AG09309 (cell line): ENCODE measurements at places on chromosomes 16 and 17.

GRCh38 chr17:11742886-11743285 is 144.6 kb downstream of the DNAH9 start:
- no peak for DNase-seq

DNA sequence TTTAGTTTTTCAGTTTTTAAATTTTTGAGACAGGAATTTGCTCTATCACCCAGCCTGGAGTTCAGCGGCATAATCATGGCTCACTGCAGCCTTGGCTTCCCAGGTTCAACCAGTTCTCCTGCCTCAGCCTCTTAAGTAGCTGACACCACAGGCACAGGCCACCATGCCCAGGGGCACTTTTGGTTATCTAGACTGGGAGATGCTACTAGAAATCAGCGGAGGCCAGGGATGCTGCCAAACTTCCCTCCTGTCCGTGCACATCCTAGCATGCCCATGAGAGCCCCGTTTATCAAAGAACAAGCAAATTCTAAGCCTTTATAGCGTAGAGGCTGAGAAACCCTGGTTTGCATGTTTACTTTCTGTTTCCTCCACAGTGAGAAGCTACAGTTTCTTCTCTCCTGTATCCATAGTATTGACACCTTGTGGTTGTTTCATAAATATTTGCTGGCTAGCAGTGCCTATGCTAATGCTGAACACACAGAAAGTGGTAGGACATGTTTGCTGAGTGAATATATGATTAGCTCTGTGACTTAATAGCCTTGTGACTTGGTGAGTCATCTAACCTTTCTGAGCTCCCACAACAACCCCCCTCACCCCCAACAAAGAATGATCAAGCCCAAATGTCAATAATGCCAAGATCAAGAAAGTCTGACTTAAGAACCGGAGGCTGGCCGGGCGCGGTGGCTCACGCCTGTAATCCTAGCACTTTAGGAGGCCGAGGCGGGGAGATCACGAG is 39.2 kb upstream of the MAF start:
- DNase-seq = no peak

DNA sequence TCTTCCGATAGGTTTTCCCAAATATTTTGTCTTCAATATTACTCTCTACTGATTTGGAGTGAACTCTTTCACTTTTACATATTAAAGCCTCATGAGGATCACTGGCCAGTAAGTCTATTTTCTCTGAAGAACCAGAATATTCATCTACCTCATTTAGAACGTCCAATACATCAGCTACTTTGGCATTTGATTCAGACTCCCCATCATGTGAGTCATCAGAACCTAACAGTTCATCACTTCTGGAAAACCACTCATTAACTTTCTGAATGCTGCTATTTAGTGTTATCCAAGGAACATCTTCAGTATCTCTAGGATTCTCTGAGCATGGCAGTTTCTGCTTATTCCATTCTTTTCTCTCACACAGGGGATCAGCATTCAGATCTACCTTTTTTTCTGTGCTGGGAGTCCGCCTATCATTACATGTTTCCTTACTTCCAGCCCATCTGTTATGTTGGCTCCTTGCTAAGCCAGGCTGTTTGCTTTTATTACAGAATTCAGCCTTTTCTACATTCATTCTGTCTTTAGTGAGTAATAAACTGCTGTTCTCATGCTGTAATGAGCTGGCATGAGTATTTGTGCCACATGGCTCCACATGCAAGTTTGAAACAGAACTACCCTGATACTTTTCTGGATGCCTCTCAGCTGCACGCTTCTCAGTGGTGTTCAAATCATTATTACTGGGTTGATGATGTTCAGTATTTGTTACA is 30.9 kb downstream of the BRCA1 start:
- DNase-seq = peak; percentile 53

GRCh38 chr17:49556223-49556943 is 19.3 kb upstream of the NXPH3 start:
- DNase-seq = no peak

DNA sequence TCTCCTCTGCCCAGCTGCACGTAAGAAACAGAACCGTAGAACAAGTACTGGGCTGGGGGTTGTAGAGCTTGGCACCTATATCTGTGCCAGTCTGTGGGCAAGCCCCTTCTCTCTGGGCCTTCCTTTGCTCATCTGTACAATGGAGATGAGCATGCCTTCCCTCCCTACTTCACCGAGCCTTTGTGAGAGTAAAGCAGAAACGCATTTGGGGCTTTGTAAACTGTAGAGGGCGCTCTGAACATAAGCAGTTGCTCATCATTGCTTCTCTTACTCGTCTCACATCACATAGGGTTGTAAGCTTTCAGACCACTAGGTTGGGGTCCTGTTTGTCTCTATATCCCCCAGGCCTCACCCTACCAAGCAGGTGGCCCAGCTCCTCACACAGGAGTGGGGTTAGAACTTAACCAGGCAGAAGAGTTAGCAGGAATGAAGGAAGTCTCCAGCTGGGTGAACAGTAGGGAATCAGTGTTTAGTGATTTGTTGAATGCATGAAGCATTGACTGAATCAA is 15.1 kb downstream of the SAMD14 start:
- DNase-seq = no peak

DNA sequence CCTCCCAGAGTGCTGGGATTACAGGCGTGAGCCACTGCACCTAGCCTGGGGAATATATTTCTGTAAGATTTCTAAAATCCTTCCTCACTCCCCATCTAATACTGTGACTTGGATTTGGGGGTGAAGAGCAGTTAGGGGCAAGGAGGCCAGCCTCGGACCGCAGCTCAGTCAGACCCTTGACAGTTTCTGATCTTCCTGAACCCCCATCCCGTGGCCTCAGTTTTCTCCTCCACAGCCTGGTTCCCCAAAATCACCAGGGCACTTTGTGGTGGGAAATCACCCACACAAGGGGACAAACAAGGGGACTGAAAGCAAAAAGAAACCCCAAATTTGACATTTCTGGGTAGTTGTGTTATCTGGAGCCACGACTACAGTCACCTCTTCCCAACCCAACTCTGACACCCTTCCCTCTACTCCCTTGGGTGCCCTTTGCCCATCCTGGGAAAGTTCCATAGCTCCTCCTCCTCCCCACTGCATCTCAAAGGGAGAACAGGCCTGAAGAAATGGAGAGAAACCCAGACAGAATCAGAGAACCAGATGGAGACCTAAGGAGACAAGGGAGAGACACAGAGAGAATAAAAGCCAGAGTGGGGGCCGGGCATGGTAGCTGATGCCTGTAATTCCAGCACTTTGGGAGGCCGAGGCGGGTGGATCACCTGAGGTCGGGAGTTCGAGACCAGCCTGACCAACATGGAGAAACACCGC is 2.8 kb upstream of the STAT5A start:
- no peak for DNase-seq

- no peak for DNase-seq
These were observed 35.0 kb downstream of the GPT2 start for GRCh38 chr16:46918905-46919792.

GRCh38 chr17:50350733-50351132 is 4.8 kb downstream of the XYLT2 start:
- no peak for DNase-seq

DNA sequence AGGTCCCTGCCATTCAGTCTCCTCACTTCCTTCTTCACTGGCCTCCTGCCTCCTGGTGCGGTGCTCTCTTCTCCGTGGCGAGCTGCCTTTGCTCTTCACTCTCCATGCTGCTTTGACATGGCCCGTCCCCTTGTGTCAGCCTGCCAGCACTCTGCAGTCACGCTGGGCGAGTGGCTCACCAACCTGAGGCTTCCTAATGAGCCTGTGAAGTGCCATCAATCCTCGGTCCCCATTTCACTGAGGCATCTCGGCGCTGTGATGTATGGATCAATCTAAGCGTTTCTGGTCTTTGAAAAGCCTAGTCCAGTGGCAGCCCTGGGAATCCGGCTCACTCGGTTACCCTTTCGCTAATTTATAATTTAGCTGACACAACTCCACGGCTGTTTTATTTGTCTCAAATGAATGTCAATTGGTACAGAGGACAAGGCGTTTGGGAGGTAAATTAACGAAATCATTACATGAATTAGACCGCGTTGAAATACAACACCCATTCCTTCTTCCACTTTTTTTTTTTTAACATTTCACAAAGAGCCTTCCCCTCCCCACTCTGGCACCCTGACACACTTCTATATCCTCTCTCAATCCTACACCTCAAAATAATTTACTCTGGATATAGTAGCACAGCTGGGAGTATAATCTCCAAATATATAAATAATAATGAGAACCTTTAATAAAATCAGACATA is 610.7 kb downstream of the TMEM114 start:
- no peak for DNase-seq

- DNase-seq = no peak
These were observed 67.1 kb downstream of the ENGASE start for GRCh38 chr17:79141578-79142355.

GRCh38 chr17:83007504-83008185 is 71.8 kb upstream of the METRNL start:
- no peak for DNase-seq

GRCh38 chr16:265711-266110 is 10.0 kb downstream of the RGS11 start:
- DNase-seq = no peak
